AG09309 (cell line): ENCODE measurements at places on chromosomes 6 and 20.

DNA sequence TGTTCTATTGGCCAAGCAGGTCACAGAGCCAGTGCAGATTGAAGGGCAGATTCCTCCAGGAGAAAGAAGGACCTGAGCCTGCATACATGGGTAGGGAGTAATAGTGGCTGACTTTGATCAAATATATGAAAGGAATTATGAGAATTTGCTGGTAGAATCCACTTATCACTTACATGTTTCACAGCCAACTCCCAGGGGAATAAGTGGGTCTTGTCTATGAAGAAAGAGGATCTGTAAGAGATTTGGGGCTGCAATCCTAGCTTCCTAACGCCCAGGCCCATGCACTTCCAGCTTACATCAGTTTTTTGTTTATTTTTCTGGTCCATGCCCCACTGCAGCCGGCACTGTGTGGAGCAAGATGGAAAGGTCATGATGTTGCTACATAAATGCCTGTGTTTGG is 107.9 kb upstream of the SYNDIG1 start:
- DNase-seq, result no peak

- no peak for DNase-seq
These were observed 4.3 kb upstream of the CEBPB start for GRCh38 chr20:50186151-50186885.

GRCh38 chr20:57186192-57186591 is 80.2 kb downstream of the BMP7 start:
- DNase-seq, result no peak

DNA sequence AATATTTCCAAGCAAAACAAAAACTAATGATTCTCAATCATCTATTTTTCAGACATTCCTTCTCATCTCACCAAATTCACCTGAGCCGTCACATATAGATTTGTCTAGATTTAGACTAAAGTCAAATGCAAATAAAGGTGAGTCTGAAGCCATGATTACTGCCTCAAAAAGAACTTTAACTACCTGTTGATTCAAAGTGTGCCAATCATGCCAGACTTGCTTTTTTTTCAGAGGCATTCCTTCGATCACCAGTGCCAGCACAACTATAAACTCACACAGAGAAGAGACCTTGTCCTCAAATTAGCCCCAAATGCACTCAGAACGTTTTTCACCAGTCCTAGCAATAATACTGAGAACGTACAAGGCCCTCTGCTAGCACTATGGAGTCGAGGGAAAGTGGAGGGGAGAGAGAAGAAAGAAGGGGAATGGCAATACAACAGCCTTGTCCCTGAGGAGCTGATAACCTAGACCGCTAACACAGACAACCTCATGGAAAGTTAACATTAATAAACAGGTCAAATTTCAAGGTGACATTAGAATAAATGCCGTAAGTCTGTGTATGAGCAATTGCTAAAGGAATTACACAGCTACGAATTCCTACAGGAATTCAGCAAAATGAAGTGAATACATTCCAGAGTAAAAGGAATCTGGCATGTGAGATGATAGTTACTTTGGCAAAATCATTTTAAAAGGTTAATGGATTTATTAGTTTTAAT is 60.9 kb downstream of the EPB41L2 start:
- DNase-seq, result no peak

DNA sequence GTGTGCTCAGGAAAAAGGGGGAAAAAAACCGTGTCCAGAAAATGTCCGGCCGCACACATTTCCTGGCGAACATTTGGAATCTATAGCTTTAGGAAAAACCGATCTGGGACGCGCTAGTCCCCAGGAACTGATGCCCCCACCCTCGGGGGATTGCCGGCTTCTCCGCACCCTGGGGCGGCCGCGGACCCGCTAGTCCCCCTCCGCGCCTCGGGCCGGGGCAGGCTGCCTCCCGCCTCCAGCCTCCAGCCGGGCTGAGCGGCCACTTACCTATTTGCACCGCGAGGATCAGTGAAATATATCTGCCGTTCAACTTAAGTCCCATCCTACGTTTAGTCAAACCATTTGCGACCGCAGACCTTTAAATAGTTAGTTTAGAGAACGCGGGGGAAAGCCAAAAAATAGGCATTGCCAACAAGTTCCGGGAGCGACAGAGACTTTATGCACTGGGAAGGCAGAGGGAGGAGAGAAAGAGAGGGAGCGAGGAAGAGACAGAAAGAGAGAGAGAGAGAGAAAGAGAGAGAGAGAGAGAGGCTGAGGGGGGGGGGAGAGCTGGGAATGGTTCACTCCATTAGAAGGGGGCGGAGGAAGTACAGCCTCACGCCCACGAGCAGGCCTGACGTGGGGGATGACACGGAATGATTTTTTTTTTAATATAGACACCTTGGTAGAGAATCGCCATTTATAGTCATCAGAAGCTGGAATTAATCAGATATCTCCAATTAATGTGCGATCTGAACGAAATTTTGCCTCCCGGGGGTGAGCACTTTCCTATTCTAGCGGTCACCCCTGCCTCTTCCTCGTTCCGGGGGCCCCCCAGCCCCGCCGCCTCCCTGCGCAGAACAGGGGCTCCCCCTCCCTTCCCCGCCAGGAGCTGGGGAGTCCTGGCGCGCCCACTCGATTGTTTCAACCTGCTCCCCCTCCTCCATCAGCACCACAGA is at the start of gene NRN1:
Gene NRN1, minus strand, starts transcription at position 498 of the 938 bp plus-strand sequence. Its CDS starts 176 bp downstream, at position 322.
- no peak for DNase-seq

- DNase-seq, result no peak
These were observed 11.2 kb downstream of the GNAS-AS1 start for GRCh38 chr20:58839474-58839874.

DNA sequence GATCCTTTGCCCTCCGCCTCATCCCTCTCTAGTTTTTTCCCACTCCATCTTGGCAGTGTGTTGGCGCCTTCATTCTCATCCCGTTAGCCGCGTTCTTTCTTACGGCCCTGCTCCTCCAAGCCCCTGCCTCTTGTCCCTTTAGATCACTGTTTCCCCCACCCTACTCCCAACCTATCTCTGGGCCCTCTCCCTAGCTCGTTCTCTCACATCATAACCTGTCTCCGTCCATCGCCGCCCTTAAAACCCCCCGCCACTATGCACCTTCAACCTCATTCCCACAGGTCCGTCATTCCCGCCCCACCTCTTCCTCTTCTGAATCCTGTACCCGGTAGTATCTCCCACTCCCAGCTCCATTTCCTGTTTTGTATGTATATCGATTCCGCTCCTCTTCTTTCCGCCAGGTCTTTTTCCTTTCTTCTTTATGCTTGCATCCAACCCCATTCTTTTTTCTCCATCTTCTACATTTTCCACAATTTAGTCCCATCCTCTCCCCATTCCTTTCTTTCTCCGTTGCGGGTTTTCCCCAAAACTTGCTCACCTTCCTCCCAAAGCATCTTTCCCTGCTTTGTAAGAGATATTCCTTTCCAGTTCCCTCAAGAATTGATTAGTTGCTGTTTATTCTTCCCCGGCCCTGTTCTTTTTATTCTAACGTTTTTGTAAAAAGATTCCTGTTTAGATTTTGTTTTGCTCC is 671 bp downstream of the EFHC1 start:
- DNase-seq, result no peak

GRCh38 chr20:59141818-59142581 is 21.6 kb upstream of the ZNF831 start:
- DNase-seq, result no peak

- DNase-seq, result no peak
These were observed 20.4 kb upstream of the DTNBP1 start for GRCh38 chr6:15682965-15683822.

GRCh38 chr6:92196325-92196724 is 1223.0 kb downstream of the EPHA7 start:
- DNase-seq, result no peak

DNA sequence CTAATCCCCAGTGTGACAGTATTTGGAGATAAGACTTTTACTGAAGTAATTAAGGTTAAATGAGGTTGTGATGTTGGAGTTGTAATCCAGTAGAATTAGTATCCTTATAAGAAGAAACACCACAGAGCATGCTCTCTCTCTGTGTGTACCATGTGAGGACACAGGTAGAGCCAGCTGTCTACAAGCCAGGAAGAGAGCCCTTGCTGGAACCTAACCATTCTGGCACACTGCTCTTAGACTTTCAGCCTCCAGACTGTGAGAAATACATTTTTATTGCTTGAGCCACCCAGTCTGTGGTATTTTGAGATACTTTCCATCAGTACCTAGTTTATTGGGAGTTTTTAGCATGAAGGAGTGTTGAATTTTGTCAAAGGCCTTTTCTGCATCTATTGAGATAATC is 110.2 kb downstream of the PHF3 start:
- no peak for DNase-seq

GRCh38 chr6:31267651-31268368 is 4.1 kb downstream of the HLA-C start:
- no peak for DNase-seq

- DNase-seq, result no peak
These were observed 112.0 kb downstream of the TRDN start for GRCh38 chr6:123524781-123525180.

DNA sequence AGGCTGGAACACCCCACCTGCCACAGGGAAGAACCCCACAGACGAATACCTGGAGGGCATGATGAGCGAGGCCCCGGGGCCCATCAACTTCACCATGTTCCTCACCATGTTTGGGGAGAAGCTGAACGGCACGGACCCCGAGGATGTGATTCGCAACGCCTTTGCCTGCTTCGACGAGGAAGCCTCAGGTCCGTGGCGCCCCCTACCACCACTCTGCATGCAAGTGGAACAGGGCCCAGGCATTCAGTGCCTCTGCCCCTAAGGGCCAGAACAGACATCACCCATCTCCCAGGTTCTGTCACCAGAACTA is 6.6 kb downstream of the MYL9 start:
- no peak for DNase-seq

DNA sequence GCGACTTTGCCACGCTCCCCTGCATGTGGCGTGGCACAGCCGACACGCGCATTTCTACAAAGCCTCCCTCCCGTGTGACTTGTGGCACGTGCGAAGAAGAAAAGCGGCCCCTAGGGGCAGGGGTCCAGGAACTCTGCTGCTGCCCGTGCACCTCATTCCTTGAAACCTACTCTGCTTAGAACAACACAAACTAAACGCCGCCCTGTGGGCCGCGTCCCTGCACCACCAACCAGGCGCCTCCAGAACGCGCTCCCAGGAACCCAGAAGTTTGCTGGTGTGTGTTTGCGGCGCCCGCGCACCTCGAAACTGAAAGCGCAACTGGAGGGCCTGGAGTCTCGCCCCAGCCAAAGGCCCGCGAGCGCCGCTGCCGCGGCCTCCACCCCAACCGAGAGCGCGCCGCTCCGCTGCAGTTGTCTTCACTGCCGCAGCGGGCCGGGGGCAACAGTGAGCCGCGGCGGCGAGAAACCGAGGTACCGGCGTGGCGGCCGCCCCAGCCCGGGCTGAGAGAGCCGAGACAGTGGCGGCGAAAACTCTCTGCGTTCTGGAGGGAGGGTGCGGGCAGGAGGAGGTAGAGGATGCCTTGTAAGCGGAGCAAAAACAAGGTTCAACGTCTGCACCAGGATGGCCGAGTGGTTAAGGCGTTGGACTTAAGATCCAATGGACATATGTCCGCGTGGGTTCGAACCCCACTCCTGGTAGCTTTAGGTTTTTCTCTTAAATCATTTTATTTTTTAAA is 65.8 kb downstream of the STX11 start:
- peak; percentile 94 for DNase-seq

DNA sequence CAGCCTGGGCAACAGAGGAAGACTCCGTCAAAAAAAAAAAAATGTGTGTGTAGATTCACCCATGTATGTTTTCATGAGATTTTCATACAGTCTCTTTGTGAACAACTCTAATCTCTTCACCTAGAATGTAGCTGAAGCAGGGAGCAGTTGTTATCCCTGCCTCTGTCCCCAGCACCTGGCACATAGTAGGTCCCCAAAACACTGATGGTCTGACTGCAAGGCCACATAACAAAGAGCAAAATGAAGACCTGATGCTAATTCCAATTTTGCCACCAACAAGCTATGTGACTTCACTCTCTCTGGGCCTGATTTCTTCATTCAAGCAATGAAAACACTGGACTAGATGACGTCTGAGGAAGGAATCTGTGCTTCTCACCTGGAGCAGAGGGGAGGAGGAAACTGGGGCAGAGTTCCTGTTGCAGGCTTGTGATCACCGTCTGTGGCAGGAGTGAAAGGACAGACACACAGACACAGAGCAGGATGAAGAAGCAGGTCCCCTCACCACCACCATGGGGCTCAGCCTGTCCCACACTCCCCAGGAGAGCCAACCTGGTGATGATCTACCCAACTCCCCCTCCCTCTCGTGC is 4.6 kb downstream of the SLC44A4 start:
- DNase-seq, result no peak

GRCh38 chr6:143746202-143747119 is 68.7 kb downstream of the PHACTR2 start:
- DNase-seq, result no peak

DNA sequence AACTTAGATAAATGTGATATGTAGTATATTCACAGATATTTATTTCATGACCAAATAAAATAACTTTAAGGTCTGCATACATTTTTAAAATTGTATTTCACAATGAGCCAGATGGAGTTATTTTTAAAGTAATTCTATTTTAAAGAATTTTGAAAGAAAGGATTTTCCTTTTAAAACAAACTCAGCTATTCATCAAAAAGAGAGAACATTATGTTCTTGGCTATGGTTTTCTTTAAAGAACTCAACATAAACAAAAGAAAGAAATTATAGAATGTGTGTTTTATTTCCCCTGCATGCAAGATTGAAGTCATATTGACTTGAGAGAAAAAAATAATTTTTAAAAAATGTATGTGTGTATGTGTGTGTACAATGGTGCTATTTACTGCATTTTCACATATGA is 1023.6 kb upstream of the CITED2 start:
- no peak for DNase-seq

DNA sequence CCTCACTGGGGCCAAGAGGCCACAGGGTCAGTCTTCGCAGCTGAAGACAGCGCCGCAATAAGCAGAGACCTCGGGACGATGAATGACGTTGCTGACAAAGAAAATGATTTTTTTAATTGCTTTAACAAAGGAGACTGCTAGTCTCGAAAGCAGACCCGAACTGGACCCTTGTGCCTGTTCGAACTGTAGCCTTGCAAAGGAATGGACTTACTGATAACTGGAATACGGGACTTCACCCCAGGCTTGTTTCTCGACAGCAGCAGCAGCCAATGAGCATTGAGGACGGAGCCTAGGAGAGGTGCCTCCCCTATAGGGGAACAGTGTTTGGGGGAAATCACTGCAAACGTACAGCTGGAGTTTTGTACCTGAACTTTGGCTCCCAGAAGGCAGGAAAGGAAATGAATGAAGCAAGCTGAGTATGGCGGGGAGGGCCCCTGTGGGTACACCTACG is 1.3 kb upstream of the TAF4 start:
- DNase-seq, result no peak

- peak; percentile 98 for DNase-seq
These were observed 43.0 kb downstream of the PRDM1 start for GRCh38 chr6:106128981-106129781.

- no peak for DNase-seq
These were observed 52.7 kb downstream of the UNC5CL start for GRCh38 chr6:40986364-40986763.

DNA sequence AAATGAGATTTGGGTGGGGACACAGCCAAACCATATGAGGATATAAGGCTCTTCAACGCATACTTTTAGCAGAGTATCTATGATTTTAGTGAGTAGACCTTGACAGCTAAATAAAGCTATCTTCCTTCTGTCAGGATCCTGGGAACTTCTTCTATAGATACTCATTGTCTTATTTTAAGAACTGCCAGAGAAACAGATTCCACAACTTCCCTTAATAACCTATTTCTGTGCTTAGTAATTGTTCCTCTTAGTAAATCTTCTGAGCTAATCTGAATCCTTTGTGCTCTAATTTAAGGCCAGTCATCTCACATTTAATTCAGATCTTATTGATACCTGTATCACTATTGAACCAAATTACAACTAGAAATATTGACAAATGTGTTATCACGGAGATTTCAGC is 64.0 kb upstream of the CEP85L start:
- no peak for DNase-seq

- DNase-seq, result no peak
These were observed 154.3 kb downstream of the BCAS1 start for GRCh38 chr20:53916173-53916512.
